Vagina (tissue), 2 donors: ENCODE measurements at places on chromosomes 2 and 18. TPM values are rescaled to one million over a fixed set of nuclear protein-coding genes. Genes with fewer than 3 reads are reported as not detected.

DNA sequence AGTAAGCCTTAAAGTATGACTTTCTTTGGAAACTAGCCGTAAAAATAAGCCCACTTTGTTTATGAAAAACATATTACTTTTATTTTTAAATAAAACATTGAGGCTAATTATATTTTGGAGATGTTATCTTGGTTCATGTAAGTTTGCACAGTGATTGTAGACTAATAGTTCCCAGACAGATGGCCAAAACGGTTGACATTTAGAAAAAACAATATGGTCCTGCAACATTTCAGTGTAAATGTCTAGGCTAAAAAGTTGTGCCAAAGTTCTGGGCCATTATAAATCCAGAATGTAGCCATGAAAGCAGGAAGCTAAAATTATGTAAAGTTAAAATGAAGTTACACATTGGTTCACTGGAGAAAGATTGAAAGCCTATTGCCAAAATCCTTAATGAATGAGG lies 43.6 kb downstream of the SLC5A7 start:
- H3K36me3 ChIP-seq: no peaks in the 10 kb centered on the region
- no peak for DNase-seq
- H3K27me3 ChIP-seq: no peaks in the 10 kb centered on the region
- H3K4me1 ChIP-seq: no peaks in the 10 kb centered on the region
- no peak overlapping the region for H3K27ac ChIP-seq

- H3K27ac ChIP-seq: no peak overlapping the region
- no peaks in the 10 kb centered on the region for H3K36me3 ChIP-seq
- DNase-seq: no peak
- no peak overlapping the region for H3K4me3 ChIP-seq
- H3K27me3 ChIP-seq: no peaks in the 10 kb centered on the region
Observed at GRCh38 chr2:75589391-75590105, 28.8 kb upstream of the EVA1A start.

DNA sequence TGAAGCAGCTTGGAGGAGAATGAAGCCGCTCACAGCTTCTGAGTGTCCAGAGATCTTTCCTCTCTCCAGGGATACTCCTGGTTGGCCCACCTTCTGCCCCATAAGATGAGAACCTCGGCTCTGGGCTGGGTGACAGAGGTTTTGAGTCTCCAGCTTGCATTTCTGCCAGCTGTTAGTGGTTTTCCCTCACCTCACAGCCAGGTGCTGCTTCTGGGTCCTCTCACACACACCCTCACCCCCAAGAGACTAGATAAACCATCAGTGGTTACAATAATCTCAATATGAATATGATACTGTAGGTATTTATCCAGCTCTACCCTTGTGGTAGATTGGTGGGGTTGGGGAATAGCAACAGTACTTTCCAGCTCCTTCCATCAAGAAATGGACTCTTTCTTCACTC lies 161.7 kb upstream of the SIX3 start:
- H3K27me3 ChIP-seq: no peaks in the 10 kb centered on the region
- no peak for DNase-seq
- H3K27ac ChIP-seq: no peak overlapping the region
- no peak overlapping the region for H3K4me3 ChIP-seq
- no peaks in the 10 kb centered on the region for H3K36me3 ChIP-seq

DNA sequence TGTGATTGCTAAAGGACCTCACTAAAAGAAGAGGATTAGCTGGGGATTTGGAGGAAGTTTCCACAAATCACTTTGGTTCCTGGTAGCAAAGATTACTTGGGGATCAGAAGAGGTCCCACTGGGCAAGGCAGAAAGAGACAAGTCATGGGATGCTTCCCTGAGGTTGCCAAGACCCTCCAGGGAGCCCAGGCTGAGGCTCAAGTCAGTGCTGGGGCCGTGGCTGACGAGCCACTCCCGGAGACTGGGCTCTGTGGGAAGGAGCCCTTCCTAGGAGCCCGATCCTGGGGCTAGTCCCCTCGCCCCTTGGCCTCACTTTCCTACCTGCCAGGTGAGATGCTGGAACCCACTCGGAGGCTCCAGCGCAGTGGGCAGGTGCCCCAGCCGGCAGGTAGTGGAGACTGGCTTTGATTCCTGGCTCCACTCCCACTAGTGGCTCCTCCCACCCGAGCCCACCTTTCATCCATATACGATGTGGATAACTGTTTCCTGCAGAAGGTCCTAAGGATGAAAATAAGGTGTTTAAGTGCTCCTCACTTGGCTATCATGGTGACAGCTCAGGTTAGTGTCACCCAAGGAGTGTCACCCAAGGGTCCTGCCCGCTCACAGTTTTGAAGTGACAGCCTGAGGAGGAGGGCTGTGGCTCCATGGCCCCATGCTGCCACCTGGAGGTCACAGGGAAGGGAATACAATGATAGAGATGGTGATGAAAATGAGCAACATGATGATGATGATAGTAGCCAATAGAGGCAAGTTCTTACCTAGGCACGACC lies 100.5 kb downstream of the CAPN13 start:
- peaks cover 16% of the 10 kb centered on the region for H3K4me1 ChIP-seq
- peak overlapping the region; percentile 17 for H3K27ac ChIP-seq
- no peaks in the 10 kb centered on the region for H3K36me3 ChIP-seq
- DNase-seq: peak; percentile 94

The LHCGR gene
- total RNA-seq: not detected

GRCh38 chr18:275486-275885 lies 7.6 kb upstream of the THOC1 start:
- H3K4me1 ChIP-seq: no peaks in the 10 kb centered on the region
- H3K27ac ChIP-seq: no peak overlapping the region
- no peak overlapping the region for H3K4me3 ChIP-seq
- no peaks in the 10 kb centered on the region for H3K27me3 ChIP-seq
- no peaks in the 10 kb centered on the region for H3K36me3 ChIP-seq

The GAREM2 gene
- total RNA-seq: 4.4 TPM

DNA sequence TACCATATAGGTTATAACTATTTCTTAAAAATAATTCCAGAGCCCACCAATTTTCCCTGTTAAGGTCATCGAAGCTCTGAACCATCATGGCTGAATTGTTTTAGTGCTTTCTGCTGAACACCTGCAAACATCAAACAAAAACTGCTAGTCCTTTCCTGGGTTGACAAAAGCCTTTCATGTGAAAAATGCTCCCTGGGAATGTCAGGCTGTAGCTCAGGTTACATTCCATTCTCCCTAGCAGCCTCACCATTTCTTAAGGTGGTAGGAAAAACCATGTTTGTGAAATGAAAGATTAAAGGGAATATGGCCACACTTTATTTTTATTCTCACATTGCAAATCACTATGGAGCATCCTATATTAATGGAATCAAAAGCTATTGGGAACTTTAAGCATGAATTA lies 5.7 kb downstream of the TCF4 start:
- no peaks in the 10 kb centered on the region for H3K27me3 ChIP-seq
- DNase-seq: no peak
- no peak overlapping the region for H3K4me3 ChIP-seq
- peaks cover 82% of the 10 kb centered on the region for H3K4me1 ChIP-seq

DNA sequence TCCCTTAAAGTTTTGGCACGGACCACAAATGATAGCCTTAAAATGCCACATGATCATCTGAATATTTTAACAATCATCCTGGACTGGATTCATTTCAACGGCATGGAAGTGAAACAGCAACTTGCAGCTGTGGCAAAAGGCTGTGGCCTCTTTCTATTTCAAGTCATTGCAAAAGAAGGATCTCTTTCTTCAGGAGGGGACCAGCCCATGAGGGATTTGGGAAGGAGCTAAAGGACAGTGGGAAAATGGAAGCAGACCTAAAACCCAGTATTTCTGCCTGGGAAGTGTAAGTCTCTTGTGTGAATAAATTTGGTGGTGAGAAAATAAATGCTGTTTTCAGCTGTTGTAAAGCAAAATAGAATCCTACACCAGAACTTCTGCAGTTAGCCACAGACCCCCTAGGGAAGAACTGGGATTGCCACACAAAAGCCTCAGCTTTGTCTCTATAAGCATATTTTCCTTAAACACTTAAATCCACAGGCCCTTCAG lies 107.3 kb upstream of the ZFP36L2 start:
- H3K4me3 ChIP-seq: peak overlapping the region; percentile 23
- peaks cover 59% of the 10 kb centered on the region for H3K4me1 ChIP-seq
- no peaks in the 10 kb centered on the region for H3K36me3 ChIP-seq
- no peaks in the 10 kb centered on the region for H3K27me3 ChIP-seq

The VIL1 gene
- not detected for total RNA-seq

DNA sequence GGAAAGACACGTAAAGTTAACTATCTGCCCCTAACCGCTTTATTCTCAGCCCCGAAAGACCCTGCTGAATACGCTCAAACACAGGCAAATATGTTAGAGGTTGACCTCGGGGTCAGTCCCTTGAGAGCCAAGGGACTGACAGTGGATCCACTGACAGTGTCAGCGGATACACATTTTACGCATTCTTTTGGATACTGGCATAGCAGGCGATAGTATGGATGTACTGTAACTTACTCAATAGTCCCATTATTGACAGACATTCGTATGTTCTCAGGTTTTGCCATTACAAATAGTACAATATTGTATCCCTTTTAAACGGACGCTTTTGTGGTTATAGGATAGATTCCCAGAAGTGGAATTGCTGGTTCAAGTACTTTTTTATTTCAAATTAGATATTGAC lies 13.4 kb downstream of the ATP6V1B1 start:
- H3K27ac ChIP-seq: no peak overlapping the region
- H3K4me3 ChIP-seq: no peak overlapping the region
- no peak for DNase-seq
- H3K36me3 ChIP-seq: no peaks in the 10 kb centered on the region

The LGALSL gene
- total RNA-seq: 13.0 TPM

The WDR7 gene
- total RNA-seq: 26.3 TPM

The TCF7L1 gene
- total RNA-seq: 8.3 TPM

The C2orf80 gene
- total RNA-seq: not detected

DNA sequence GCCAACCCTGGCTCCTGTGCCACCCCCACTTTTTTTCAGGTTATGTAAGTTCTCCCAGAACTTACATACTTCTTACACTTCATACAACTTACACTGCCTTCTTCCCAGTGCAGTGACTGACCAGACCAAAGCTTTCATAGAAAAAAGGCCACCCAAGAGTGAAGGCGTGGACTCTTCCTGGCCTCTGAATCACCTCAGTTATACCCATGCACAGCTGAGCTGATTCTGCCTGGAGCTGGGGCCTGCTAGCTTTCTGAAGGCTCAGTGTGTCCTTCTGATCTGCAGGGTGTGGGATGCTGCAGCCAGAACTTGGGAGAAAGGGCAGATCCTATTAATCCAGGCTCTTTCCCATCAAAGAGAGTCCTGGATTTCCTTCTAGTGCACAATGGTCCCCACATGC lies 216.1 kb downstream of the TTC32 start:
- no peaks in the 10 kb centered on the region for H3K4me1 ChIP-seq
- no peak overlapping the region for H3K27ac ChIP-seq
- no peaks in the 10 kb centered on the region for H3K27me3 ChIP-seq
- DNase-seq: peak; percentile 44
- no peaks in the 10 kb centered on the region for H3K36me3 ChIP-seq

GRCh38 chr18:24878289-24878688 lies 417.9 kb downstream of the HRH4 start:
- H3K4me1 ChIP-seq: no peaks in the 10 kb centered on the region
- DNase-seq: no peak
- H3K36me3 ChIP-seq: no peaks in the 10 kb centered on the region
- H3K4me3 ChIP-seq: no peak overlapping the region

- no peaks in the 10 kb centered on the region for H3K27me3 ChIP-seq
- no peak overlapping the region for H3K27ac ChIP-seq
- H3K4me3 ChIP-seq: no peak overlapping the region
- no peak for DNase-seq
Observed at GRCh38 chr2:139969323-139969722, 1189.1 kb upstream of the NXPH2 start.

DNA sequence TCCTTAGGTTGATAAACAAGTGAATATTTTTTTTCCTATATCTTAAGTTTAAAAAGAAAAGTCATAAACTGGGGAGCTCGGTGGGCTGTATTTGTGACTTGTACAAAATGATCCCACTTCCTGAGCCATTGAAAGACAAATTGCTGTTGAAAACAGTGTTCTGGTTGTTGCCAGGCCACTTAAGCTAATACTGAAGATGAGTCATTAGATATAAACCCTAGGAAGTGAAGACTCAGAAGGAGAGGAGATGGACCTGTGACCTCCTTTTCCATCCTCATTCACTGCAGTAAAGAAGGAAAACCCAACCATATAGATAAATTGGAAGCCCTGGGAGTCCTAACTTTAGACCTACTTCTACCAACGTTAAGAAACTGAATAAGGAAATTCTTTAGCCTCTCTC lies 46.2 kb upstream of the SERPINE2 start:
- H3K27me3 ChIP-seq: no peaks in the 10 kb centered on the region
- H3K27ac ChIP-seq: peak overlapping the region; percentile 25
- no peak overlapping the region for H3K4me3 ChIP-seq
- no peaks in the 10 kb centered on the region for H3K36me3 ChIP-seq
- peaks cover 40% of the 10 kb centered on the region for H3K4me1 ChIP-seq
- DNase-seq: no peak

The MYO5B gene
- 22.6 TPM for total RNA-seq

- peak overlapping the region; percentile 49 for H3K4me3 ChIP-seq
- no peaks in the 10 kb centered on the region for H3K27me3 ChIP-seq
- H3K36me3 ChIP-seq: no peaks in the 10 kb centered on the region
- no peak overlapping the region for H3K27ac ChIP-seq
- no peaks in the 10 kb centered on the region for H3K4me1 ChIP-seq
- DNase-seq: no peak
Observed at GRCh38 chr2:131425231-131425941, 50.5 kb upstream of the TUBA3D start.

DNA sequence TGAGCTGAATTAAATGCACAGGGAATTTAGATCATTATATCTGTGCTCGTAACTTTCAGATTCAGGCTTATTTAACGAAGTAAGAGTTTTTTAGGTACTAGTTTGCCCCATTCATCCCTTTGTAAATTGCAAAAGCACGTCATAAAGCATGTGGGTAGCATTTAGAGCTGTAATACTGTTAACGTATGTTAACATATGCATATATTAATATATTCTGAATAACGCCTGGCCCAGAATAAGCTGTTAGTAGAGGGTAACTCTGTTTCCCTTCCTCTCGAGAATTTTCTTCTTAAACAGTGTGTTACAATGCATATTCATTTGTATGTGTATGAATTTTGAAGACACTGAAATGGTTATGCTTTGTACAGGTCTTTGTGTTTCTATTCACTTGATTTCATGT lies 30.5 kb downstream of the KDM3A start:
- H3K27ac ChIP-seq: no peak overlapping the region
- H3K27me3 ChIP-seq: no peaks in the 10 kb centered on the region
- no peak for DNase-seq
- H3K4me3 ChIP-seq: no peak overlapping the region
- H3K4me1 ChIP-seq: no peaks in the 10 kb centered on the region
- no peaks in the 10 kb centered on the region for H3K36me3 ChIP-seq

DNA sequence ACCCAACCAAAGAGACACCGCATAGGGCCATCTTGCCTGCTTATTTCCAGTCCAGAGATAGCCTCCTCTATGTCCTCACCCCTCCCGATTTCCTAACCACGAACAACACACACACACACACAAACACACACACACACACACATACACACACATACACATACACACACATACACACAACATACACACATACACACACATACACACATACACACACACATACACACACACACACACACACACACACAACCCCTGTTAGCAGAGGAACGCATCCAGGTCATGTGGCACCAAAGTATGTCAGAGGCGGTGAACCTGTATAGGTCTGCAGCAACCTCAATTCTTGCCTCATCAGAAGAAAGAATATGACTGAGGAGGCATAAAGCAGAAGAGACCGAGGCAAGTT lies 18.5 kb upstream of the DNER start:
- H3K27ac ChIP-seq: no peak overlapping the region
- H3K4me1 ChIP-seq: no peaks in the 10 kb centered on the region
- no peak overlapping the region for H3K4me3 ChIP-seq
